ENCODE measurements at places on chromosomes 4 and X.

DNA sequence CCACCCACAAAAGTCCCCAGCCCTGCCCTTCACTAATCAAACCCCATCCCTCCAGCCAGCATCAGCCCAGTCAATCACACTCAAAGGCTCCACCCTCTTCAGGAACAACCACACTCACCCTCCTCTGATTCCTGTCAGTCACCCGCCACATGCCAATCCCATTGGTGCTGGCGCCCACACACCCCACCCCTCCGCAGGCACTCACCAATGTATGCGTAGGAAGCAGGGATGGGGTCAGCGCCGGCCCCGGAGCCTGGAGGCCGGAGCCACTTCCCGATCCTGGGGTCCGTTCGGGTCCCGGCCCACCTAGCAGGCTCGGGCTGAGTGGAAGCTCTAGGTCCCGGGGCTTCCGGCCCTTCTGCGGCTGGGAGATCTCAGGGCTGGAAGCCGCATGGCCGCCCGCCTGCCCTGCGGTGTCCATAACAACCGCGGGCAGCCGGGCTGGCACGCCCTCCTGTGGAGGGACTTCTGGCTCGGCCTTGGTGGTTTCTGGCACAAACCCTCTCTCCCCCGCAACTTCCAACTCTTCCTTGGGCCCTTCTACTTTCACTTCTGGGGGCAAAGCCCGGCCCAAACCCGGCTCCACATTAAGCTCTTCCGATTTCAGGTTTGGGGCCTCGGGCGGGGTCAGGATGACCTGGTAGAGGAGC is 7.9 kb upstream of the CFP start:
- DNase-seq, result peak; percentile 46

DNA sequence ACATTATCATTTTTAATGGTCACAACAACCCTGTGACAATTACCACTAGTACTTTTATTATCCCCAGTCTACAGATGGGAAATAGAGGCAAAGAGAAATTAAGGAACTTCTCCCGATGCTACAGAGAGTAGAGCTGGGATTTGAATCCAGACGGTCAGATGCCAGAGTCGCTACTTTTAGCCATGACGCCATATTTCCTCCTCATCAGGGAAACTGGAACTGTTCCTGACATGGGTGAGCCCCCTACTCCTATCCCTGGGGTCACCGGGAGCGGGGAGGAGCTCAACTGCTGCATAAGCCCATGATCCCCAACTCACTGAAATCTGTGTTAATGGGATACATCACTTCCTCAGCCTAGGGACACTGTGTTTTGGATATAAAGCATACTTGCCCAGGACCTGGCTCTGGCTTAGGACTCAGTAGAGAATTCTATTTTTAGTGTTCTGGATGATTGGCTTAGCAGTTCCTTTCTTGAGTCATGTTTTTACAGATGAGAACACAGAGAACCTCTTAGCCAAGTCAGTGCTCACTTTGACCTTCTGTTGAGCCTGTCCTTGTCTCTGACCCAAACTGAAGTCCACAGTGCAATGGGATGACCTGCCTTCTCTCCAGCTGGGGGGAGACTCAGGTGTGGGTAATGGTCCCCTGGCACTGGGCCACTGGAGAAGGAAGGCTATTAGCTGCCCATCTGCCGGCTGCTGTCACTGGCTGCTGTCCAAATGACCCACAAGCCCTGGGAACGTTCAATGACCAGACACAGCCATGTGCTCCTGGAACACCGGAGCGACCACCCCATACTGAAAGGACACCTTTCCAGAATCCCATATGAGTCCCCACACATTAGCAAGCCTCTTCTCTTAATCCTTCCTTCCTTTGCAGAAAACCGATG is 90.8 kb upstream of the SHISA3 start:
- DNase-seq, result no peak

DNA sequence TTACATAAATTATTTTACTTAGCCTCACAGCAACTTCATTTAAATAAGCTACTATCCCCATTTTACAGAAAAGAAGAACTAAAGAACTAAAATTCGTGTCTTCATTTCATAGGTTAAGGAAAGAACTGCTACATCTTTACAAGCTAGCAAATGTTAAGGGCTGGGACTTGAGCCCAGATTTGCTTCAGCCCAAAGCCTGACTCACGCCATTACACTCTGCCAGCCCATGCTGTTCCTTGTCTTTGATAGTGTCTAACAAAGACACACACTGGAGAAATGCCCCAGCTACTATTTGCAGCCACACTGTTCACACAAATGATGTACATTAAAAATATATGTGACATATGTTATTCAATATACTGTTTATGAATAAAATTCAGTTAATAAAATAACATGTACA is 29.0 kb upstream of the ERVMER34-1 start:
- DNase-seq, result no peak

DNA sequence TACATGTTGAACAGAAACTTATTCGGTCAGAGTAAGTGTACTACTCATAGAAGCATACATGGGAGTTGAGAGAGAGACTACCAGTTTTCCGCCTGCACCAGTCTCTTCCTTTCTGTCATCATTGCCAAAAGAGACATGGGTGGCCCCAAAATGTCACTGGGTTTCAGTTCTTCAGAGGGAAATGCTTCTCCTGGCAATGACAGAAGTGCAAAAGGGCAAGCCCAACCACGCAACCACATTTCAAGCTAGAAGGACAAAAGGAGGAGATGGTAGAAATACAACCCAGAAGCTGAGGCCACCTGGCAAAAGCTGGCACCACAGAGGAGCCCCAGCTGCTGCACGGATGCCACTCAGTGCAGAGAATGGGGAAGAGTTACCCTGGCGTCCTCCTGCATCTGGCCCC is 320.1 kb downstream of the BCOR start:
- DNase-seq, result no peak

DNA sequence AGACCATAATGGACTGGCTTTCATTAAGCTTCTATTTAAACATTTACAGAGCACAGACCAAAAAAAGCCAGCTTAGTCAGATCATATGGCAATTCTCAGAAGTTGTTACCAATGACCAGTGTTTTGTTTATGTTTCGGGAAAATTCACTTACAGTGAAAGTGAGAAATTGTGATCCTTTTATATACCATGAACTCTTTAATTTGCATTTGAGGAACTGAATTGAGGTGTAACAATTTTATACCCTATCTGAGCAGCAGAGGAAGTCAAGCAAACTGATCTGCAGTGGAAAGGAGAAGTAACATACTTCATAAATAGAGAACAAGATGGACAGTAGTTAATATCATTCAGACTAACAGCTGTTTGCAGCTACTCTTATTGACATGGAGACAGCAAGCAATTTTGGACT is 97.1 kb downstream of the TMA16 start:
- no peak for DNase-seq

DNA sequence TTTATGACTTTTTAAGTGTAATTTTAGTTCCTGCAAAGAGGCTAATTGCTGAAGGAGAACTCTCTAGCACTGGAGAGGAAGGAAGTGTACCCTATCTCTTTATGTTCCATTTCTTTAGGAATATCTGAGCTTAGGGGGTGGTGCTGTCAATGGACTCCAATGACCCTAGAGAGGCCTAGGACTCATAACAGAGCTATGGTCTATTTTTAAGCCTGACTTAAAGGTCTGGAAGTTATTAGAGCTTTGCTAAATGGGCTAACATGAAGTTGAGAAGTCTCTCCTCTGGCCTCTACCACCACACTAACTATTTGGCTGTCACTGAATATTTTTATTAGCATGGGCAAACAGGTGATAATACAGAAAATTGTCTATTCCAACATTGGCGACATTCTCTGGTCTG is 152.2 kb downstream of the SPATA18 start:
- DNase-seq, result no peak

- DNase-seq, result no peak
These were observed 72.2 kb upstream of the PPP3CA start for GRCh38 chr4:101419336-101420135.
